Activated T-cell treated with anti-CD3 and anti-CD28 coated beads, Interleukin-2, amount 50 U/mL, for 4 hours (primary cell): ENCODE measurements at places on chromosomes 2 and 18. TPM values are rescaled to one million over a fixed set of nuclear protein-coding genes. Genes with fewer than 3 reads are reported as not detected.

- DNase-seq, result no peak
Measured at GRCh38 chr18:58212274-58212673, 168.2 kb downstream of the NEDD4L start.

DNA sequence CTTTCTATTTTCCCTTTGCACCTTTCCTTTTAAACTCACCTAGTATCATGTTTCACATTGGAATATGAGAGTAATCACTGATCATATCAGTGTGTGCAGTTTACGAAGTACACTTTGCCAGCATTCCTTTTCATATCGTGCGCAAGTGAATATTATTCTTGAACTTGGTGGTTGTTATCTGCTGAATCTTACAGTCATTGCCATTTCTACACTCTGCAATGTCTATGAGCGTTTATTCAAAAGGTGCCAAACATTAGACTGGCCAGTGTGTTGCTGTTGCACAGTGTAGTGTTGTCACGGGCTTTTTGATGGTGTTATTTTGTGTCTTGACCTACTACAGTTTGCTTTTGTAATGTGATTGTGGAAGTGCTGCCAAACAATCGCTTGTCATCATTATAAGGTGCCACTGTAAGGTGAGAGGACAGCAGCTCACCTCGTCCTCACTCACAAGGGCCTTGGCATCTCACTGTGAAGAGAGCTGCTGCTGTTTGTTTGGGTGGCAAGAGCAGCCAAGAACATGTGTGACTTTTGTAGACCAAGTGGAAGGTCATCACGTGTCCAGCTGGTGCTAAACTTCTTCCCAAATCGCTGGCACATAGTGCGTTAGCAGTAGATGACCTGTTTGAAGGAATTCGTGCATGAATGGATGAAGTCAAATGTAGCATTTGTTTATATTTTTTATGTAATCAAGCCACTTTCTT lies 113.3 kb downstream of the MYO1B start:
- no peak for DNase-seq

- DNase-seq, result no peak
Measured at GRCh38 chr18:9029131-9029530, 73.4 kb upstream of the NDUFV2 start.

GRCh38 chr2:54658564-54659071 lies 64.8 kb upstream of the EML6 start:
- DNase-seq, result no peak

GRCh38 chr2:203441463-203441862 lies 93.6 kb downstream of the RAPH1 start:
- no peak for DNase-seq

- DNase-seq, result no peak
Measured at GRCh38 chr2:199602896-199603717, 145.4 kb upstream of the SATB2 start.

DNA sequence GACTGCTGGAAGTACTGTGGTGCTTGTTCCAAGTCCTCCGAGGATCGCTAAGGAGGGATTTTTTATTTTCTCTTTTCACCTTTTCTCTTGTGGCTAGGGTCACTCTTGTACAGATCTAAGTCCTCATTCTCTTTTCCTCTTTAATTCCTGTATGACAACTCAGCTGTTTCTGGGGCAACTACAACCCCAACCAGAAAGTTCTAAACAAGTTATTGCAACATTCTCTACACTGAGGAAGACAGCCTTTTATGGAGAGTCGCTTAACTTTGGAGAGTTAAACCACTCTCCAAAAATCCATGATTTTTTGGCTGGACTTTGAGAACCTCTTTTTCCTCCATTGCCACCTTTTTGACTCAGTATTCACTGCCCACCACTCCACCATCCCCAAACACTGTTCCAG lies 74.0 kb upstream of the SESTD1 start:
- DNase-seq, result no peak

Gene NOL4
- total RNA-seq, result not detected

Gene TSPYL6
- total RNA-seq, result not detected
